ENCODE measurements at places on chromosomes 2 and 18.
A peak's percentile ranks its signal among the peaks of the same experiment; 100 is the strongest.

DNA sequence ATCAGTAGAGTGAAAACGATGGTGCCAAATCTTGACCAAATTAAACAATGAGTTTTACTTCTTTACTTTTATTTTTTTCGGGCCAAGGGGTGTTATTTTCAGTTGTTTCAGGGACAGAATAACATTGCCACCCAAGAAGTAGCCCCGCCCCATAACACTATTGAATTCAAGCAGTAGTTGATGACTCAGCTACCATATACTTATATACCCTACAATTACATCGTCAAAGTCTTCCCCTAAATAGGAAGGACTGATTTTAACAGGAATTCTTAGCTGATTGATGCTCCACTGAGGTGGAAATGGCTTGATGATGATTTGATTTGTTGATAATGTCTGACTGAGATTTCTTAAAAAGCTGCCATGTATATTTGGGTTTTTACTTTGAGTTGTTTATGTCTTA is 24.7 kb downstream of the LYPD6B start:
- DNase-seq = no peak

GRCh38 chr2:240389302-240389805 is 46.1 kb upstream of the GPC1 start:
- no peak for DNase-seq

DNA sequence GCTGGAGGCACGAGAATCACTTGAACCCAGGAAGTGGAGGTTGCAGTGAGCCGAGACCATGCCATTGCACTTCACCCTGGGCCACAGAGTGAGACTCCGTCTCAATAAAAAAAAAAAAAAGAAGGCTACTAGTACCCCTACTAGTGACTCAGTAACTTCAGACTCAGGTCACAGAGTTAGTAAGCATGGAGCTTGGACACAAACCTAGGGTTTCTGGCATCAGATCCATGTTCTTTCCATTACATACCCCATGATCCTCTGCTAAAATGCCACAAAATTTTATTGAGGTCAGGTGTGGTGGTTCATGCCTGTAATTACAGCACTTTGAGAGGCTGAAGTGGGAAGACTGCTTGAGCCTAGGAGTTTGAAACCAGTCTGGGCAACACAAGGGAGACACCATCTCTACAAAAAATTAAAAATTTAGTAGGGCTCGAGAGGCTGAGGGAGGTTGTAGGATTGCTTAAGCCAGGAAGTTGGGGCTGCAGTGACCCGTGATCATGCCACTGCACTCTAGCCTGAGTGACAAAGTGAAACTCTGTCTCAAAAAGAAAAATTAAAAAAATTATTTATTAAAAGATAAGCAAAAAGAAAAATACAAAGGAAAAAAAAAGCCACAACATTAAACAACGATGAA is 45.1 kb downstream of the DHX57 start:
- no peak for DNase-seq

DNA sequence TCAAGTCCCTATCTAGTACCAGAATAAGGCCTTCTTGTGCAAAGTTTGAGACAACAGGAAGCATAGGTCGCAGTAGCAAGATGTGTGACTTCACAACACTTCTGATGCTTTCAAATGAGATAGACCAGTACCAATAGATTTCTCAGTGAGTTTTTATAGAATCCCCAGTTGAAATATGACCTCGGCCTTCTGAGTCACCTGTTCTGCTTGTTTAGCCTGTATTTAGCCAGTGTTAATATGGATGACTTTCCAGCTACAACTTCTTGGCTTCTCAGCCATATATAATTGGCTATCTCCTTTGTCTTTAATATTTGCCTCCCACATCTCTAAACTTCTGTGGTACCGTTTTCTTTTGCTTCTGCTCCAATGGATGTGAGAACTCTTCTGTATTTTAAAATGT is 113.8 kb downstream of the KYNU start:
- DNase-seq = no peak

GRCh38 chr2:152804687-152805408 is 86.4 kb downstream of the ARL6IP6 start:
- DNase-seq = no peak

GRCh38 chr2:224802407-224802806 is 86.2 kb upstream of the CCDC195 start:
- no peak for DNase-seq

DNA sequence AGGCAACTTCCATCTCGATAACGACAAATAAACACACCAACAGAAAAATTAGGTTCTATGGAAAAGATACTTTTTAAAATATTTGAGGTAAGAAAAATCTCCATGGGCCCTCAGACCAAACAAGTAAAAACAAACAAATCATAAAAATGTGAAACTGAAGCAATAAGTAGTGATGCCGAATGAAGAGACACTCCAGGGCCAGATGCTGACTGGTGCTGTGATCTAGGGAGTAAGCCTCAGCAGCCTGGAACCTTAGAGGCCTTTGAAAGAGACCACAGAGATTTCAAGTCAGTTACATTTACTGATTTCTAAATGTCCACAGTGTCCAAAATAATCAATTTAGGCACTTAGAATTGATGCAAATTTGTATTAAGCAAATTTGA is 1144.7 kb downstream of the CNTNAP5 start:
- peak; percentile 11 for DNase-seq

- no peak for DNase-seq
Observed at GRCh38 chr2:72883356-72883962, 3.7 kb upstream of the SPR start.

DNA sequence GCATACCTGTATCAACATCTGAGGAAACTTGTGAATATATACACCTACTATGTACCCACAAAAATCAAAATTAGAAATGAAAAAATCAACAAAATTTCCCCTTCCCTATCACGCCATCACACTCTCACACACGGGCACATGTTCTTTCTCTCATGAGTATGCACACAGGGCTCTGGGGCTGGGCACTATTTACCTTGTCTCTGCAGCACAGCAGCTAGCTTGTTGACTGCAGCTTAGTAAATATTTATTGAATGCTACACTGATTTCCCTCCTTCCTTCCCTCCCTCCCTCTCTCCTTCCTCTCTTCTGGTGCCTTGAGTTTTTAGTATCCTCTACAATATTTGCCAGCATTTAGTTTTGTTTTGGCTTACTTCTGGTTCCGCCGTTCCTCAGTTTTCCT is 182.7 kb upstream of the LHCGR start:
- no peak for DNase-seq

- peak; percentile 66 for DNase-seq
Observed at GRCh38 chr2:234377761-234378391, 119.0 kb downstream of the ARL4C start.

DNA sequence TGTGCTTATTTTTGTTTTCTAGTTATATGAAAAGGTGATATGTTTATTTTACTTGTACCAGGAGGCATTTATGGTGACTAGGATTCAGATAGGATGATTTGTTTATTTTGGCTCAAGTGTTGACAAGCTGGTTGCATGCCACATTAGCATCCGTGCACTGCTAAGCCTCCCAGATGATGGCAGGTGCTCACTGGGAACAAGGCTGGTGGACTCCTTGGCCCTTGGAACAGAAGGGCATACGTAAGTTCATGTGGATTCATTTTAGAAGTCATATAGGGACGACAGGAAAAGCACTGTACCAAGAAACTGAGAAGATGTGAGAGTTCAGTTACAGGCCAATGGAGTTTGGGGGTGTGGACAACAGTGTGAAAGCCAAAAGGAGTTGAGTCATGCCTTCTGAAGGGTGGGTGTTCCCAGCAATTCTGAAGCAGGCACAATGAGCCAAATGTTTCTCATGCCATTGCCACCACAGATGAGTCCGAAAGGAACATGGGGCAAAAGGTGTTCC is 166.2 kb downstream of the PHLPP1 start:
- no peak for DNase-seq
